Nucleus accumbens (tissue), 56 donors: ENCODE measurements at places on chromosomes 4 and X.

GRCh38 chrX:72395237-72395636 lies 89.5 kb upstream of the CITED1 start:
- no peak for DNase-seq

- DNase-seq, result no peak
Measured at GRCh38 chr4:5999830-6000365, 18.3 kb downstream of the C4orf50 start.

DNA sequence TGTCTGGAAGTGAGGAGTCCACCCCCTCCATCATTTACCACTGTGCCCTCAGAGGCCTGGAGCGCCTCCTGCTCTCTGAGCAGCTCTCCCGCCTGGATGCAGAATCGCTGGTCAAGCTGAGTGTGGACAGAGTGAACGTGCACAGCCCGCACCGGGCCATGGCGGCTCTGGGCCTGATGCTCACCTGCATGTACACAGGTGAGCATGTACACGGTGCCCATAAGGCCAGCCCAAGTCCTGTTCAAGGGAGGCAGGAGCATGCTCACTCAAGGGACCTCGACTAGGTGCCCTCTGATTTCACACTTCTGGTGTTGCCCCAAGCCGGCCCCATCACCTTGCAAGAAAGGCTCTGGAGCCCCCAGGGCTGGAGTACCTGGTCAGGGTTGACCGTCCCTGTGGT lies 13.4 kb upstream of the MSANTD1 start:
- DNase-seq, result no peak

GRCh38 chrX:103941201-103941975 lies 21.0 kb upstream of the TMSB15B start:
- DNase-seq, result no peak

- DNase-seq, result no peak
Measured at GRCh38 chrX:1529756-1530155, 7.2 kb downstream of the P2RY8 start.

DNA sequence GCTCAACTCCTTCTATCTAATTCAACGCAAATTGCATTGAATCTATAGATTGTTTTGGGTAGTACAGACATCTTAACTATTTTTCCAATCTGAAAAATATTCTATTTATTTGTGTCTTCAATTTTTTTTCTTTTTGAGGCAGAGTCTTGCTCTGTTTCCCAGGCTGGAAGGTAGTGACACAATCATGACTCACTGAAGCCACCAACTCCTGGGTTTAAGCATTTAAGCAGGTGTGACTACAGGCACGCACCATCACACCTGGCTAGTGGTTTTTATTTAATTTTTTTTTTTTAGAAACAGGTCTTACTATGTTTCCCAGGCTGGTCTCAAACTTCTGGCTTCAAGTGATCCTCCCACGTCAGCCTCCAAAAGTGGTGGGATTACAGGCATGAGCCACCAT lies 98.3 kb downstream of the GK start:
- no peak for DNase-seq

- no peak for DNase-seq
Measured at GRCh38 chrX:148067285-148067684, 86.1 kb downstream of the FMR1NB start.

GRCh38 chr4:153335665-153336064 lies 8.8 kb upstream of the MND1 start:
- DNase-seq, result no peak

GRCh38 chr4:75306506-75306905 lies 207.7 kb downstream of the RCHY1 start:
- DNase-seq, result no peak

DNA sequence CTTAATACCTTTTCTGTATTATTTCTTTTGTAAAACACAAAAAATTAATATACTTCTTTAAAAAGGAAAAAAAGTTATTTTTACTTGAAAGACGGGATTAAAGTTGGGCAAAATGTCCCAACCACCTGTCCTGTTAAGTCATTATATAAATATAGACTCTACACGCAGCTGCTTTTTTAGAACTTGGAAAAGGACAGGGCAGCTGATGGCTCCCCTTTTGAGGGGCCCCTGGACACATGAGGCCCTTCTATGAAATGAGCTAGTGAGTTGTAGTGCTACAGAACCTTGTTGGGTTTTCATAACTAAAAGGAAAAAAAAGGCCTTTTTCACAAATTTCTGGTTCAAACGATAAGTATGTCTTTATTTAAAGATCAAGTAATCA lies 600 bp upstream of the BEX2 start:
- no peak for DNase-seq

GRCh38 chr4:88858752-88859151 lies 161.1 kb upstream of the NAP1L5 start:
- DNase-seq, result no peak

GRCh38 chr4:154457471-154457870 lies 34.1 kb downstream of the DCHS2 start:
- no peak for DNase-seq

- no peak for DNase-seq
Measured at GRCh38 chr4:187208651-187209050, 485.0 kb upstream of the FAT1 start.
